ENCODE measurements at places on chromosomes 7 and 10.

GRCh38 chr7:14786314-14786895 is 116.1 kb downstream of the DGKB start:
- DNase-seq = no peak

- DNase-seq = no peak
Observed at GRCh38 chr10:36766940-36767339, 358.5 kb upstream of the ANKRD30A start.

DNA sequence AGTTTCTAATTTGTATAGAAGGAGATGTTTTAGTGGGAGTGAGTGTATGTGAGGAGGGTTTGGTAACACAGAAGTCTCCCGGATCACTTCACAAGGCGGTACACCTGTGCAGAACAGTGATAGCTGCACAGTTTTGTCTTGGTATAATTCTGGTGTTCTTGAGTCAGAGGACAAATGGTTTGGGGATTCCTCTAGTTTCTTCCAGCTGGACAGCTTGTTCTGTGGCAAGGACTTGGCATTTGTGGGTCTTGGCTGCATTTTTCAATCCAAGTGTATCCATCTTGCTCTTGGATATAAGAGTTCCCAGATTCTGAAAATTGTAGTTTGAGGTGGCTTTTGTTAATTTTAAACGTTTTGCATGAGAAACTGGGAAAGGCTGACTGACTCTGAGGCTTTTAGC is 135.7 kb downstream of the AHR start:
- DNase-seq = no peak

GRCh38 chr7:92875719-92876118 is 39.3 kb upstream of the CDK6 start:
- DNase-seq = no peak

DNA sequence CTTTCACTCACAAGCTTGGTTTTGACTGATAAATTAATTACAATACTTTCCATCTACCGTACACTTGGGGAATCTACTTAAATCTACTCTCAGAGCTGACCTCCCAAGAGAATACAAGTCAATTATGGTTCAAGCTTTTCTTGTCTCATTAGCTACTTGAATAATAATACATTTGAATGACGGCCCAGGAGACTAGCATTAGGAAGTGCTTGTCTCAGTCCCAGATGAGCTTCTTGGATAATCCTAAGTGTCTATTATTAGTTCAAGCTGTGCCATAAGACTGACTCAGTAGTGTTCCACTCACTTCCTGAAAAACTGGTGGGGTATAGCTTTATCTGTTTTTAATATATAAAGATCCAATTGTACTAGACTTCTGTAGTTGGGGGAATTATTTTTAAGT is 100.2 kb downstream of the GNAT3 start:
- DNase-seq = no peak

DNA sequence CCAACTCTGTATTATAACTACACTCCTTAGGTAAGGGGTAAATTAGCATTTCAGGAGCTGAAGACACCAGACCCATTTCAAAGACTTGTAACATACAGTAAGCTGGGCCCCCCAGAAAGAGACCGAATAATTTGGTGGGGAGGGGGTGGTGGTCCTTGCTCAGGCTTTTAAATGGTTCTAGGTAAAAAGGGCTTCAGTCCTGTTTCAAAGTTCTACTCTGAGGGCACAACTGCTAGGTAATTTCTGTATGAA is 73.0 kb downstream of the RTKN2 start:
- DNase-seq = no peak

GRCh38 chr10:11116361-11116760 is 98.7 kb downstream of the CELF2 start:
- DNase-seq = no peak

DNA sequence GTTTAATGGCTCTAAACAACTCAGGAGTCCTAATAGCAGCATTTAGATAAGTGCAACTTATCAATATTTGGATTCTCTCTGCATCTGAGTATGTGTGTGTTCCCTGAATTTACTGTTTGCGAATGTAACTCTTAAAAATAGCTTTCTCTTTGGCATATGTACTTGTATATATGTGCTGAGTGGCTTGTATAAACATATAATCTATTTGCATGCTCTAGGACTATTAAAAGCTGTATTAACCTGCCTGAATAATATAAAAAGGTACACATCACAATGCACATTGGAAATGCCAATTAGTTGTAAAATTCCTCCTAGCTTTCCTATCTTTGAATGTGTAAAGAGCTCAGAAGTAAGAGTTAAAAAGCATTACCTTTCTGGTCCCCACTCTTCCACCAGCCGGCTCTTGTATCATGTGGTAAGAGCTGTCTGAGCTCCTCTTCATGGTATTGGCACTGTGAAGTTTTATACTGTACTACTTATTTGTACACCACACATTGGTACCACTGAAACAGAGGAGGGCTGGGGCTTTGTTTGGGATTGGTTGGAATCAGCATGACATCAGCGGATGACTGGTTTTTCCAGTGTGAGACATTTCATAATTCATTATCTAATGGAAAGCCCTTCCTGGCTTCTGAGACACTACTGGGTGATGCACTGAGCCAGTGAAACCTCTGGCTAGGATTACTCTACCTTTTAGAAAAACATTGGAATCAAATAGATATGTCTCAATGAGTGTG is at the start of gene INHBA:
TSS of gene INHBA (minus strand) at position 456 of the 737 bp plus-strand sequence. CDS start 2,716 bp downstream, outside the sequence.
- DNase-seq = no peak

DNA sequence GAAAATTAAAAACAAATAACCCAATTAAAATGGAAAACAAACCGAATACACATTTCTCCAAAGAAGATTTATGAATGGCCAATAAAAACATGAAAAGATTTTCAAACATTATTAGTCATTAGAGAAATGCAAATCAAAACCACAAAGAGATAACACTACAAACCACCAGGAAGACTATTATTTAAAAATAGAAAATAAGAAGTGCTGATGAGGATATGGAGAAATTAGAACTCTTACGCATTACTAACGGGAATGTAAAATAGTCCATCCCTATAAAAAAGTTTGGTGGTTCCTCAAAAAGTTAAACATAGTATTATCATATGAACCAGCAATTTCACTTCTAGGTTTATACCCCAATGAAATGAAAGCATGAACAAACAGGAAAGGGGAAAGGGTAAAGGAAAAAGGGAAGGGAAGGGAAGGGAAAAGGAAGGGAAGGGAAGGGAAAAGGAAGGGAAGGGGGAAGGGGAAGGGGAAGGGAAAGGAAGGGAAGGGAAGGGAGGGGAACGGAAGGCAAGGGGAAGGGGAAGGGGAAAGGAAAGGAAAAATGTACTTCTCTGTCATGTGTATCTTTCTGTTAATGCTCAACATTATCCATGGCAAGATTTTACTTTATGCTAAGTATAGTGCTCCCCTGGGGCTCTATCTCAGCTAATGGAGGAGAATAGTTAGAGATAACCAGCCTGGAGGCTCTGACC is 125.3 kb upstream of the RSU1 start:
- no peak for DNase-seq

DNA sequence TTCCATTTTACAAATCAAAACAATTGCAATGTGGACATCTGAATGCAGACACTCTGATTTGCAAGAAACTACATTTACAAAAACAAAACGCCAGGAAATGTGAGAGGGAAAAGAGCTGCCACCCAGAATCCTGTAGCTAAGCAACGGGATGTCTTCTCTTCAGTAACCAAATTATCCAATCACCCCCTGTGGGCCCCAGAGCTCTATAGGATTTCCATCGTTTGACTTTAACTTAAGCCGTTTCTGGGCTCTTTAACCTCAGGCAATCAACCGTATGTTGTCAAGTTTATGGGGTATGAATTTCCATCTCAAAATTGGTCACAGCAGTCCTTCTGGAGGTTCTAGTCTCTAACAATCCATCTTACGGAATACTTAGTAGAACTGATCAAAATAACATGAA is 240.5 kb downstream of the ETV1 start:
- no peak for DNase-seq

DNA sequence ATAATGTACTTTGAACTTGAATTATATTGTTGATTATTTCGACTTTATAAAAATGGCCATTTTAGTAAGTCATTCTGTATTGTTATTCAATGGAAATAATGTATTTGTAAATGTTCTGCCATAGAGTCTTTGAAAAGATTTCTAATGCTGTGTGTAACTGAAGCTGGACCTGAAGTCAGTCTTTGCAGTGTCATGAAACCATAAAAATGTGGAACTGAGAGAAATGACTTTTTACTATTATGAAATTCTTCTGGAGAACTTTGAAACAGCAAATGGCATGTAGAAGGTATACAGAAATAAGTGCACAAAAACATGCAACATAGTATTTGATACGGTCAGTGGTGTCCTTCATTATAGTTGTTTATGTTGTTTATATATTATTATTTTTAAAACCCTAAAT is 59.7 kb upstream of the ADRA2A start:
- DNase-seq = no peak

GRCh38 chr10:73931767-73932619 is 21.1 kb downstream of the PLAU start:
- peak; percentile 58 for DNase-seq

DNA sequence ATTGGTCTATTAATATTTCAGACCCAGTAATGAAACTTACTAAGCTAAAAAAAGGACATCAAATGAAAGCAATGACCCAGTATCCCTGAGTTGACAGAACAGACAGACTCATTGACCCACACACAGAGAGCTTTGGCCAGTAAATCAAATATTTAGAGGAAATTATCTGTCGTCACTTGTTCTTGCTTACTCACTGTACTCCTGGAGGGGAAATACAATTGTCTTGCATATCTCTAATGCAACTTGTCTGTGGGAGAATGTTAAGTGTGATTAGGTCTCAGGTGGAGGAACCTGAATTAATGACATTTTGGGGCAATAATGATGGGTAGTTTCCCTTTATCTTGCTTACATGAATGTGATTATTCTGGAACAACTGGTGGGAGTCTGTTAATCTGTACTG is 80.4 kb downstream of the CUBN start:
- DNase-seq = no peak

DNA sequence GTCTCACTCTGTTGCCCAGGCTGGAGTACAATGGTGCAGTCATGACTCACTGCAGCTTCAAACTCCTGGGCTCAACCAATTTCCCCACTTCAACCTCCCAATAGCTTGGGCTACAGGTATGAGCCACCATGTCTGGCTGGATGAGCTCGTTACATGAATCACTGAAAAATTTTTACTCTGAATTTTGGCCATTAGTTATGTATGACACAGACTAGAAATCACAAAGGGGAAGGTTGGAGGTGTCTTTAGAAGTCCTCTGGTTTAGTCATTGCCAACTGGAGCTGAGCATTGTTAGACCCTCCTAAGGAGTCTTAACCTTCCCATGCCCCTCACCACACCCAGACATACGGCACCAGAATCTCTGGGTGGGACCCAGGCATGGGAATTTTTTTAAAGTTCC is 34.7 kb downstream of the SVIL start:
- no peak for DNase-seq

DNA sequence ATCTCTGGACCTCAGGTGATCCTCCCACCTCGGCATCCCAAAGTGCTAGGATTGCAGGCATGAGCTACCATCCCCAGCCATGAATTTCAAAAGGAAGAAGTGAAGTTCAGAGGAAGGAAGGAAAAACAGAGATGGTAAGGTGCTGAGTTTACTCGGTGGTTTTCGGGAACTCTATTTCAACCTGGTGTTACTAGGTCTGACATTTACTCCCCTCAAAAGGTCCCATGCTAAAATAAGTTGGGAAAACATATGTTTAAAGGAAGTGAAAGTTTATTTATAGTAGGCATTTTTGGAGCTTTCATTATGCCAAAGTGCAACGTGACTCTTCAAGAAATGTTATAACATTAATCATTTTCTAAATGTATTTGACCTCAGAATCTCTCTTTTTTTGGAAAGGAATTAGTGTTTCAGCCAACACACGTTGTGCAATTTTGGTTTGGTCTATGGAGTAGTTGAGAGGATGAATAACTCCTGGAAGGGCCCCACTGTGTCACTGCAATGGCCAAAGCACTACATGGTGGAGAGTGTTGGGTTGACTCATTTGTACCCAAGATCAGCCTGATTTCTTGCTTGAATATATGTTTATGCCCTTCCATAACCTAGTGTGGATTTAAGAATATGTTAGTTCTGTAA is 114.7 kb upstream of the FAM171A1 start:
- DNase-seq = no peak

- DNase-seq = no peak
Observed at GRCh38 chr7:111407258-111407657, 155.0 kb downstream of the IMMP2L start.

DNA sequence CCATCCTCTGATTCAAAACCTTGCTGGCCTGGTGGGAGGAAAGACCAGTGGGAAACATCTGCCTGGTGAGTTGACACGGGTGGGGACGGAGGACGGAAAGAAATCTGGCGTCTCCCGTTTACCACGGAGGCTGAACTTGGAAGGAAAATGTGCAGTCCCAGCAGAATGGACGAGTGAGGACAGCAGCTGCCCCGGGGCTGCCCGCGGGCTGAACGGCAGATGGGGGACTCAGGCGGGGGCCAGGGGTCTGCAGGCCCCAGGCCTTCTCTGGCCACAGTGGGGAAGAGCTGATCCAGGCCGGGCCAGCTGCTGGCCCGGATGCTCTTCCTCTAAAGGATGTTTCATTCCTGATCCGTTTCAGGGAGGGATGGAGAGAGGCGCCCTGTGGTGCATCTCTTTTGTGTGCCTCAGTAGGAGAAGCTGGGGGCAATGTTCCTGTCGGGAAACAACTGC is 147.5 kb upstream of the CHST15 start:
- no peak for DNase-seq

- no peak for DNase-seq
Observed at GRCh38 chr10:28171468-28172222, 131.2 kb downstream of the MPP7 start.

DNA sequence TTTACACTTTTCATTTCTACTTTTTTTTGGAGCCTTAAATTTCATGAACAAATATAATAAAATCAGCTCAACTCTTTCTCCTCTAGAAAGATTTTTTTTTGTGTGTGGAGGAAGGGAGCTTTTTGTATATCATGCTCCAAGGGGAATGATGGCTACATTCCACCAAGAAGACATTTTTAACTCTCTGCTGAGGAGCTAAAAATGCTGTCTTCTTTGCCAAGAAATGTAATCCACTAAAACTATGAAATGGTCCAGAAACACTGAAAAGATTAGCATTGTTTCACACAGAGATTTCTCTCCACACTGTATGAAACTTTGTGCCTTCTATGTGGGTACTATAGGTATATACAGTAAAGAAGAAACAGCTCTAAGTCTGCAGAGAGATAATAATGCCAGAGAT is 74.1 kb upstream of the ANK3 start:
- no peak for DNase-seq

DNA sequence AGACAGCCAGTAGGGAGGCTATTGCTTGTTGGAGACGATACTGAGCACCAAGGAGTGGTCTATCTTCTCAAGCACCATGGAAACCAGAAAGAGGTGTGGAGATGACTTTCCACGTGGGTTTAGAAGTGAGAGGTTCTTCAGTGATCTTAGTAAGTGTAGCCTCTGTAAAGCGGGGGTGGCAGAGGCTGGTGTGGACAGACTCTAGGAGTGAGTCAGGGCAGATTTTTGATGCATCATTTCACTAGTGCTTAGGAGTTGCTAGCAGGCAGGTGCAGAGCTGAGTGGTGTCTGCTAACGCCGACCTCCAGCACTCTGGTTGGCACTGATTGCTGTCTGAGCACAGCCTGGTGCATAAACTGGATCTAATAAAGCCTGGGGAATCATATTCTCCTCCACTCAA is 78.4 kb upstream of the ADO start:
- DNase-seq = peak; percentile 16

Measured in activated T-helper 1 cell treated with anti-CD3 and anti-CD28 coated beads, Interleukin-12 subunit alpha, Interleukin-12 subunit beta, Interleukin-2, Interleukin-4 antibody, amounts not matched to agents 30 ng/mL and 10 ng/mL and 1 ng/mL, durations not matched to agents 14 hours and 24 hours and 36 hours (primary cell).